ENCODE measurements at places on chromosomes 7 and 10.

GRCh38 chr7:135389971-135390370 is 119.9 kb downstream of the CNOT4 start:
- no peak for DNase-seq

DNA sequence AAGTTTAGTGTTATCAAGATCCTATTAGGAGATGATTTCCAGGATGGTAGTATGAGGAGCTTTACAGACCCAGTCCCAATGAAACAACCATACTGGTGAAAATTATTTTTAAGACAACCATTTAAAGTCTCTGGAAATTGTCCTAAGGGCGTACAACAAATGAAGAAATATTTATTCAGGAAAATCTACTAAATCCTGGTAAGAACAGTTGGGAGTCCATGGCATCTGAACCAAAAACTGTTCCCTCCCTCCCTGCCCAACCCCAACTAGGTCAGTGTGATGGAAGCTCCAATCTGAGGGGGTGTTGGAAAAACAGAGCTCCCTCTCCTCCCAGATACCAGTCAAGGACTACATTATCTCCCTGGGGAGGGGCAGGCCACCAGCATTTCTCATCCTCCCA is 74.7 kb upstream of the MKLN1 start:
- no peak for DNase-seq

DNA sequence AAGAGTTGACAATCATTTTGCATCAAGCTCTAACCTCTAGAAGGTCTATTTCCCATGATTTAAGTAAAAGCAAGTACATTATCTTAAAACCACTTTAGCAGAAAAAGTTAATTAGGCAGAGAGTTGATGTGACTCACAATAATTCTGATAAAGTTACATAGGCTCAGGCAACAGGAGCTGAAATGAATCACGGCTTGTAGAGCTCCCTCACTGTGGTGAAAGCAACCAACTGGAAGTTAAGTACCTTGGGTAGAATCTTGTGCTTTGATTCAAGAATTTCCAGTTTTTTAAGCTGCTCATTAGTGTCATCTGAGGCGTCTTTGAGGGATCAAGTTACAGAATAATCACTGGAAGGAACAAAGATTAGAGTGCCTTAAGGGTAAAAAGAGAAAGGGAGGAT is 68.9 kb upstream of the NFE2L3 start:
- no peak for DNase-seq

- no peak for DNase-seq
Measured at GRCh38 chr7:112411186-112411795, 39.0 kb upstream of the IFRD1 start.

DNA sequence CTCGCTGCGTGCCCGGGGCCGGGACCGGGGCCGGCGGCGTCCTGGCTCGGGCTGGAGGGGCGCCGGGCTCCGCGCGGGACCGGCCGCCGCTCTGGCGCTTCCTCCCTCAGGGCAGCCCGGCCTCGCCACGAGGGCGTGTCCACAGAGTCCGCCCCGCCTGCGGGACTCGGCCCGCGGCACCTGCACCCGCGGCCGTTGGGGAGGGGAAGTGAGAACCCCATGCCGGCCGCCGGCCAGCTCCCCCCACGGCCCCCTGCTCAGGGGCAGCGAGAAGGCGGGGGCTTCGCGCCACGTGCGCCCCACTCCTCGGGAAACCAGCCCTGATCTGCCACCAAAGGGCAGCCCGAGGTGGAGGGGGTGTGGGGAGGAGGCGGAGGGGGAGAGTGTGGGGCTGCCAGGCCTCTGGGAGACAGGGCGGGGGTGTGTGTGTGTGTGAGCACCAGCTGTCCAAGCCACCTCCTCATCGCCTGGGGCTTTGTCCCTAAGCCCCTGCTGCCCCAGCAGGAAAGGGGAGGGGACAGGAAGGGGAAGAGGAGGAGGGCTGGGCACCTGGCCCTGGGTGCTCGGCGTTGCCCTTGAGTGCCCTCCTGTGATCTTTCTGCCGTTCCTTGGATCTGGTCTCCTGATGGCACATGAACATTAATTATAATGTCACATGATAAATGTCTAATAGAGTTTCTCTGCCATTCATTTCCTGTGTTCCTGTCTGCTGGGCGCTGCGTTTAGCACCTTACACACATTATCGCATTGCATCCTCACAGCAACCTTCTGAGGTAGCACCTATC is at the start of gene PIK3AP1:
Gene PIK3AP1, minus strand, starts transcription at position 93 of the 785 bp plus-strand sequence. CDS start 120 bp downstream, outside the sequence.
- peak; percentile 90 for DNase-seq

Measured in GM13976 (cell line).